ENCODE measurements at places on chromosomes 12 and 14. TPM values are rescaled to one million over a fixed set of nuclear protein-coding genes. Genes with fewer than 3 reads are reported as not detected.

The ALDH1L2 gene
- total RNA-seq = 21.4 TPM

The MYO1A gene
- 0.29 TPM for total RNA-seq

The INHBE gene
- total RNA-seq = 0.52 TPM

- no peak for DNase-seq
- H3K4me3 ChIP-seq = peak within 1 kb of the TSS; percentile 11
- H3K36me3 ChIP-seq = no peaks in the 10 kb centered on the region
- peaks cover 8% of the 10 kb centered on the region for H3K4me1 ChIP-seq
- no peak within 1 kb of the TSS for H3K27ac ChIP-seq
Measured at GRCh38 chr14:28766469-28766955, at the start of gene FOXG1. FOXG1 (plus strand) TSS chr14:28766787; CDS start chr14:28767280, 493 bp downstream.

DNA sequence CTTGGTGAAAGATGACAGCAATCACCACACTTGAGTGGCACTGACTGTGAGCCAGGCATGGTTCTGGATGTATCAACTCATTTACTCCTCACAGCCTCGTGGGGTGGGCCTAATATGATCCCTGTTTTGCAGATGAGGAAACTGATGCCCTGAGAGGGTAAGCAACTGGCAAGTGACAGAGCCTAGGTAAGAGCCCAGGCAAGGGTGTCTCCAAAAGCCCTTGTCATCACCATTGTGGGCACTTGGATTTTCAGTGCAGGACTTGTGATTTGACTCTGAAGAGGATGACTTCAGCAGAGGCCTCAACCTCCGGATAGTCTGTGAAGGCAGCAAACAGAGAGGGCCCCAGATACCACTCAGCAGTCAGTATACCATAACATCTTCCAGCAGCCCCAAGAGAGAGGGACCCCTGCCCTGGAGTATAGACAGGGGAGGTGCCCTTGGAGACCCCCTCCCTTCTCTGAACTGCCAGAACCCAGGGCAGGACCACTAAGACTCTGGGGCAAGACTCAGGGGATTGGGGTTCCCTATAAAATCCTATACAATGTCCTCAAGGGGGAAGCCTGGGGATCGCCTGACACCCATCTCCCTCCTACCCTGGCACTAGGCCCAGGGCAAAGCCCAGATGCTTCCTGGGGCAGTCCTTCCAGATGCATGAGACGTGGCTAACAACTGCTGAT lies 7.1 kb upstream of the KRT5 start:
- H3K4me3 ChIP-seq = no peak overlapping the region
- H3K27me3 ChIP-seq = no peaks in the 10 kb centered on the region
- H3K4me1 ChIP-seq = no peaks in the 10 kb centered on the region
- H3K36me3 ChIP-seq = no peaks in the 10 kb centered on the region

GRCh38 chr12:18859400-18859799 lies 121.5 kb downstream of the CAPZA3 start:
- H3K4me1 ChIP-seq = no peaks in the 10 kb centered on the region
- no peak overlapping the region for H3K27ac ChIP-seq
- no peak overlapping the region for H3K4me3 ChIP-seq
- H3K36me3 ChIP-seq = no peaks in the 10 kb centered on the region
- DNase-seq = no peak
- no peaks in the 10 kb centered on the region for H3K27me3 ChIP-seq
